ENCODE measurements at places on chromosomes 1 and 21. TPM values are rescaled to one million over a fixed set of nuclear protein-coding genes. Genes with fewer than 3 reads are reported as not detected.

PLPPR4 gene
- total RNA-seq = 62.3 TPM

DNA sequence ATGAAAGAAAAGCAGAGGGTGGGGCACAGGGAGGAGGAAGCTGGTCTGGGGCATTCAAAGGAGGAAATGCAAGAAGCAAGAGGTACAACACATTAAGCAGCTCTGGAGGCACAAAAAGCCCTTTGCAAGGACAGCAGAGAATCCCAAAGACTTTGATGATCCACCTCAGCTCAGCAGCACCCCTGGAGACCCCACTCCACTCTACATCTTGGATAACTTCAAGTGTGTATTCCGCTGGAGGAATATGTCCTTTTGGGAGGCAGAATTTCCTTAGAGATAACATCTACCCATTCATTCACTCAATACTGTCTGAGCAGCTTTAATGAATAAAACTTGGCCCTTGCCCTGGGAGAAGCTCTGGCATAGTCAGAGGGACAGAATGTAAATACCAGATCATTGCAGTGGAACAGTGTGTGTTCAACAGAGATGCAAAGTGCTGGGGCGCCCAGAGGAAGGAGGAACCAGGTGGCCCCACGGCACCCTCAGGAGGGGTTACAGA, 599.7 kb downstream of the KIF26B start:
- no peak for DNase-seq

DNA sequence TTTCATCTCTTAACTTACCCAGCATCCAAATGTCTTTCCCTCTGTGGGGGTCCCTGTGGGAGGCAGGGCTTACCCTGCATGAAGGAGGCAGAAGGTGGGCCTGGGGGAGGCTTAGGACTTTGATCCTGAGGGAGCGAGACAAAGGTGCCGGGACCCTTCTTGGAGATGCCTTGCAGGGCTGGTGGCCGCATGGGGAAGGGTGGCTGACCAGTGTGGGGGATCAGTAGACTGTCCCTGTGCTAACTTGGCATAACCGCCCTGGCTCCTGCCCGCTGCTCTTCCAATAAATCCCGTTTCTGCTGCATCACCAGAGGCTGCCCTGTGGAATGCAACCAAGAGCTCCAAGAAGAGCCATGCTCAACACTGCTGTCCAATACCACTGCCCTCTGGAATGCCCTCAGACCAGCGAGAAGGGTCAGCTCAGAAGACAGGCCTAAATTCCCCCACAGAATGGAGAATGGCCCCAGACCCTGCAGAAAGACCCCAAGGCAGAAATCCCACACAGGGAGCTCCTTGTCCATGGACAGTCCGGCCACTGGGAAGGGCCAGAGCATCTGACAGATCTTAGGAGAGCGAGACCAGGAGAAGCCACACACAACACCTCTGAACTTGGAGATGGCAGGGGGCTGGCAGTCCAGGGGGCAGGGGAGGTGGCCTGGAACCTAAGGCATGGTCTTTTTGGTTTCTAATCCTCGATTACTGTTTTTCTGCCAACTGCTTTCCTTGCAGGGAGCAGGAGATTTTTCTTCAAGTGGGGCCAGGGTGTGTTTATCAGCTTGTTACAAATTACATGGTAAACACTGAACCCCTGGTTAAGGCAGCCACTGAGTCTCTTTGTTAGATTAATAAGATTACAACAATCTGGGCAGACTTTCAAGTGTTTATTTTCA, 46.7 kb upstream of the DMRTB1 start:
- no peak for DNase-seq

- no peak for DNase-seq
Observed at GRCh38 chr1:228739826-228740225, 4.5 kb downstream of the RHOU start.

- DNase-seq = peak; percentile 57
Observed at GRCh38 chr1:36150296-36151133, 1.2 kb upstream of the TRAPPC3 start.

- DNase-seq = no peak
Observed at GRCh38 chr21:34018185-34018584, 55.2 kb upstream of the MRPS6 start.

Data from dorsolateral prefrontal cortex (tissue), 122 donors.